ENCODE measurements at places on chromosomes 5 and 9. TPM values are rescaled to one million over a fixed set of nuclear protein-coding genes. Genes with fewer than 3 reads are reported as not detected.
A peak's percentile ranks its signal among the peaks of the same experiment; 100 is the strongest.

- no peak for DNase-seq
These were observed 5.6 kb downstream of the FAXDC2 start for GRCh38 chr5:154844809-154845208.

GZMA gene
- not detected for total RNA-seq

GRCh38 chr5:36734422-36734821, 128.0 kb downstream of the SLC1A3 start:
- DNase-seq, result peak; percentile 31

DNA sequence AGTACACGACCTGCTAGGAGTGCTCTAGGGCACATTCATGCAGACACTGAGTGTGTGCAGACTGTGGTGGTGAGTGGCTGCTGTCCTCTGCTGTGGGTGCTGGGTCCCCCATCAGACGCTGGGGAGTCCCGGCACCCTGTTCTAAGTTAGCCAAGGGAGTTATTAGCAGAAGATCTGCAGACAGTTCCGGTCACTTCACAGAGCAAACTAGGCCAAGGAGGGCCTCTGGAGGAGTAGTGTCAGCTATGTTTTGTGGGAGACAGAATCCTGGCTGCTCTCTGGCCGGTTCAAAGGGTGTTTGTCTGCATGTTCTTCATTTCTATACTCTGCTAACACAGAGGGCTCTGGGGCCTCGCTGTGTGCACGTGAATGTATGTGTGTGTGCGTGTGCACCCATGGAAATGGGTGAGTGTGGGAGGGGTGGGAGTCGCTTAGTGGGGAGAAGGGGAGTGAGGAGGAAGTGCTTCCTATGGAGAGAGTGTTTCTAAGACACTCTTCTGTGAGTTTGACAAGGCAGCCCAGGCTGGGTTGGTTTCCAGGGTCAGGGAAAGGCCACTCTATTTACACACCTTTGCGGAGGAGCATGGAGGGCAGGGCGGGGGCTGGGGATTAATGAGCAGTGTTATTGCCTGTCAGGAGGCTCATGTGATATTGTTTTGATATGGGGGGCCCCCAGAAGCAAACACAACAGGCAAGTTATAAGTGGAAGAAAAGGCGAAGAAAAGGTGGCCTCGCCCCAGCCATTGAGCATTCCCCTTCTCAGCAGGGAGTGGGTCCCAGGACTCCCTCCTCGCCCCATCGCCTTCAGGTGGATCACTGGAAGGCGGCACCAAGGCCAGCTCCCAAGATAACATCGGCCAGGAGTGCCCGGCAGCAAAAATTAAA, 68.9 kb downstream of the MACROH2A1 start:
- DNase-seq, result no peak

- peak; percentile 59 for DNase-seq
These were observed 232.3 kb downstream of the GAS1 start for GRCh38 chr9:86714999-86715398.

- no peak for DNase-seq
These were observed 904.3 kb upstream of the DMAC1 start for GRCh38 chr9:8703904-8704303.

GRCh38 chr5:67149951-67150523, 46.6 kb downstream of the CD180 start:
- peak; percentile 10 for DNase-seq

DNA sequence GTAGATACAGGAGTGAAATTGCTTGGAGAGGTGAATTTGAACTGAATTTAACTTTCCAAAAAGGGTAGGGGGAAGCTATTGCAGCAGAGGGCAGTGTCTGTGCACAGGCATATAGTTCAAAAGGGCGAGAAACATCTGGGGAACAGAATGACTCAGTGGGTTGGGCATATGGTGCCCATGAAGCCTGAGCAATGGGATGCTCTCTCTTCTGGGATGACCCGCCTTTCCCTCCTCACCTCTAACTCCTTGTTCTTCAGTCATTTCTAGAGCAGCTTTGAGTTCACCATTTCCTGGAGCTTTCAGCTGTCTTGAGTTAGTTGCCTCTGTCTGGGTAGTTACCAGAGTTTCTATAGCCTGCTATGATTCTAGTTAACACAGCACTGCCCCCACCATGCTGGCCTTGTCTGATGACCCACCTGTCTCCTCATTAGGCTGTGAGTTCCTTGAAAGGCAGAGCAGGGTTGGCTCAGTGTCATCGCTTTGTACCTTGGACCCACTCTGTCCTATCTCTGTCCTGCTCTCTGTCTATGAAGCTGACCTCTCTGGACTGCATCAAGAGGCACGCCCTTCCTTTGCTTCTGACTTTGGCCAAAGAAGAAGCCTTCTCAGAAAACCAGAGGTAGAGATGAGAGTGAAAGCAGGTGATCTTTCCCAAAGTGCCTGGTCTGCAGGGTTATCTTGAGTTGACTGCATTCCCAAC, 299.6 kb upstream of the KLF4 start:
- DNase-seq, result no peak

DNA sequence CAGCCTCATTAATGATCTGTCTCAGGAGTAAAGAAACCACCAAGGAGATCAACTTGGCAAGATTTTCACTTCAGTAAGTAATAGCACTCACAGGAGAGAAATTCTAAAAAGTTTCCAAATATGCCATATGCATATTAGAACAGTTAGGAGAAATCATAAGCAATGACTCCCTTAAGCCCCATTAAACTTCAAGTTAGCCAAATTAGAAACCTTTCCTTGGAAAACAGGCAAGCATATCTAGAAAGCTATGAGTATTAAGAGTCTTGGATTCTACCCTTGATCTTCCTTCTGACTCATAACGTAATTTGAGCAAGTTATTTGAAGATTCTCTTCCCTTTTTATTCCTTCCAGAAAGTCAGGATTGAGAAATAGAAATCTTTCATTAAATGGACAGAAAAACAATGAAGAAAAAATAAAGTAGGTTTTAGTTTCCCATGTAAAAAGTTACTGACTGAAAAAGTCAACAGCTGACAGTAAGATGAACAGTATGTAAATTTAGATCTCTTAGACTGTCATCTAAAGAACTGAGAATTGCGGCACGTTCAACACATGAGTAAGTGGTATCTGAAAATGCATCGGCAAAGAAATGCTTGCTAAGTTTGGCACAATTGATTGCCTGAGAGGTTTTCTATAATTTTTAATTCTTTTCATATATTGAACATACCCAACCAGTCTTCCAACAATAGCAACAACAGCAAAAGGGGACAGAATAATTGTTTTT, 565.7 kb upstream of the FTMT start:
- no peak for DNase-seq
